ENCODE measurements at places on chromosomes 2 and 18. TPM values are rescaled to one million over a fixed set of nuclear protein-coding genes. Genes with fewer than 3 reads are reported as not detected.

CPO gene
- not detected for total RNA-seq

ASB18 gene
- total RNA-seq, result not detected

RESP18 gene
- not detected for total RNA-seq

ATP6V1C2 gene
- total RNA-seq, result not detected

Data from PC-9 (cell line).